ENCODE measurements at places on chromosomes 7 and 10.

DNA sequence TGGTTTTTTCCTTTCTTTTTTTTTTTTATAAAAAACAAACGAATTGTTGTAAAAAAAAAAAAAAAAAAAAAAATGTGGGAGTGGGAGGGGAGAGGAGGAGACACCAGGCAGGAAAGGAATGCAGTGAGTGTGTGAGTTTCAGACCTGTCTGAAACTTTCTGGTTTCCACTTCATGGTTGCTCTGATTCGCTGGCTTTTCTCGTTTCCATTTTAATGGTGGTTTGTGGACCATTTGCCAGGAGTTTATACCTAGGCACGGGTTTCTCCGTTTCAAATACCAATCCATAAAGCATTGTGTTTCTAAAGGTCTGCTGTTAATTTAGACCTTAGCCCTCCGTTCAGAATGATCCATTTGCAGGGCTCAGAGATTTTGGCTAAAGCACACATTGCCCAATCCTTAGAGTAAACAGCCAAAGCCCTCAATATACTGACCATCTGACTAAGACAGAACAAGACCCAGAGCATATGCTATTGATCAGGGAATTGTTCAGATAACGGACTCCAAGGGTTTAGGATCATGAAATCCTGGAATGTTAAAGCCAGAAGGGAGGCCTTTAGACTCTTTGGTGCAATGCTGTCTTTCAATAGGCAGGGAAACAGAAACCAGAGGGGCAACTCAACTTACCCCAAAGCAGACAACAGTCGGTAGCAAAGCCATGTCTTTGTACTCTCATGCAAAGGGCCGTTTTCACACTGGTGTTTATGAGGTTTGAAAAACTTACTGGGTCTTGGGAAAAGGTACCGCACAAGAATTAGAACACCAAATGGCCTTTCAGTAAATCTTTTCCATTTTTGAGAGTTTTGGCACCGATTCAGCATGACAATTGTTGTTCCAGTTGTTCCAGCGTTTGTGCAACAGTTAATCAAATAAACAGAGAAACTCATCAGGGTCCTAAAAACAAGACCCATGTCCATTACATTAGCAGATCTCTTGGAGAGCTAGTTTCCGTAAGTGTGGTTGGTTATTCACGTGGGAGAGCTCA is 94.3 kb upstream of the AGBL3 start:
- peak; percentile 90 for DNase-seq

- DNase-seq = no peak
Measured at GRCh38 chr7:129865925-129866201, 86.9 kb downstream of the UBE2H start.

- no peak for DNase-seq
Measured at GRCh38 chr10:11387044-11387443, 224.4 kb downstream of the USP6NL start.

DNA sequence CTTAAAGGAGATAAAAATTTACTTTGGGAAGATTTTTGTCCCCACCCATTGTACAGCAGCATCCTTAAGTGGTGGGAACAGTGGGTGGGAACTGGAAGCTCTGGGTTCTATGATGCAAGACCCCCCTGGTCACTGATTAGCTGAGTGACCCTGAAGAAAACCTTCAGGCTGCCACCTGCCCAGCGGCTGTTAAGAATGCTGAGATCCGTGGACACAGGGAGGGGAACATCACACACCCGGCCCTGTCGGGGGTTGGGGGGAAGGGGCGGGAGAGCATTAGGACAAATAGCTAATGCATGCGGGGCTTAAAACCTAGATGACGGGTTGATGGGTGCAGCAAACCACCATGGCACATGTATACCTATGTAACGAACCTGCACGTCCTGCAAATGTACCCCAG is 14.5 kb downstream of the CARD11 start:
- no peak for DNase-seq

GRCh38 chr10:52586710-52587109 is 185.9 kb downstream of the MBL2 start:
- no peak for DNase-seq

DNA sequence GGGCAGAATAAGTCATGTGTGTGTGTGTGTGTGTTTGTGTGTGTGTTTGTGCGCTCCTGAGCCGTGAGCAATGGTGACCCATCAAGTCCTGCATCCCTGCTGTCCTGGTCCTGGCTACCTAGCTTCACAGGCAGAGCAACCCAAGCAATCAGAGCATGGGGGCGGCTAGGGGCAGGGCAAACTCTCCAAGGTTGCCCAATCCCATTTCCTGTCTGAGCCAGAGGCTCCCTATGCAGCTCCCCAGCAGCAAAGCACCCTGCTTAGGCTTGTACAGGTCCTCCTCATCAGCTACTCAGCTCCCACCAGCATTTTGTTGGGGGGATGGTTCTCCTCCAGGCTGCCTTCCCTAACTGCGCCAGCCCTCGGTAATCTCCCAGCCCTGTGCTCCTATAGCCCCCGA is 31.1 kb upstream of the CRHR2 start:
- no peak for DNase-seq

GRCh38 chr7:123797673-123798531 is 47.1 kb upstream of the HYAL4 start:
- peak; percentile 86 for DNase-seq

DNA sequence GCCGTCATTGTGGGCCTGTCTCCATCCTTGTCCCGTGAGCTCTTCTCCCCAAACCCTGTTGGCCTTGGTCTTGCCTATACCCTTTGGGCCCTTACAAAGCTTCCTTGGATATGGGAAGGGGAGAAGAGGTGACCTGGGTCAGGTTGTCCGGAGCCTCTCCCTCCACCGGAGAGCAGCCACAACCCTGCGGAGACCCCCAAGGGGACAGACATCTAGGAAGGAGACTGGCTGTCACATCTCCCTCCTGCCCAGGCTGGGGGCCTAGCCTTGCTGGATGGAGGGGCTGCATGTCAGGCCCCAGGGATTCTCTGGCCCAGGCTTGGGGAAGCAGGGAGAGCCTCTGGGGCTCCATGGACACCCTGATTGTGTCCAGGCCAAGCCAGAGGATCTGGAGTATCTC is 11.8 kb downstream of the NACAD start:
- no peak for DNase-seq

- DNase-seq = peak; percentile 71
Measured at GRCh38 chr7:28203508-28204240, 23.1 kb upstream of the JAZF1 start.

- DNase-seq = no peak
Measured at GRCh38 chr7:120833546-120833945, 24.4 kb downstream of the TSPAN12 start.

DNA sequence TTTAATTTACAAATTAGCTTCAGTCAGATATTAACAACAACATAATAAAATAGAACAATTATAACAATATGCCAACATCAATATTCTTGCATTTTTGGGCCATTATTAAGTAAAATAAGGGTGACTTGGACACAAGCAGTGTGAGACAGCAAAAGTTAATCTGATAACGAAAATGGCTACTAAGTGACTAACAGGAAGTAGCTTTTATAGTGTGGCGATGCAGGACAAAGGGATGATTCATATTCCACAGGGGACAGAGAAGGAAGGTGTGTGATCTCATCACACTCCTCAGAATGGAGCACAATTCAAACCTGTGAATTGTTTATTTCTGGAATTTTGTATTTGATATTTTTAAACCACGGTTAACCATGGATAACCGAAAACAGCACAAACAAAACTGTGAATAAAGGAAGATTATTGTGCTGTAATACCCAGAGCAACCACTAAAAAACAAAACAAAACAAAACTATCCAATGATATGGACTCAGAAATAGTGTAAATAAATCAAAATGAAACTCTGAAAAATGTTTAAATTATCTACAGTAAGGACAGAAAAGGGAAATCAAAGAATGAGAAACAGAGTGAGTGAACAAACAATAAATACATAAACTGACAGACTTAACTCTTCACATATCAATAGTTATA is 66.9 kb upstream of the TFEC start:
- peak; percentile 28 for DNase-seq

DNA sequence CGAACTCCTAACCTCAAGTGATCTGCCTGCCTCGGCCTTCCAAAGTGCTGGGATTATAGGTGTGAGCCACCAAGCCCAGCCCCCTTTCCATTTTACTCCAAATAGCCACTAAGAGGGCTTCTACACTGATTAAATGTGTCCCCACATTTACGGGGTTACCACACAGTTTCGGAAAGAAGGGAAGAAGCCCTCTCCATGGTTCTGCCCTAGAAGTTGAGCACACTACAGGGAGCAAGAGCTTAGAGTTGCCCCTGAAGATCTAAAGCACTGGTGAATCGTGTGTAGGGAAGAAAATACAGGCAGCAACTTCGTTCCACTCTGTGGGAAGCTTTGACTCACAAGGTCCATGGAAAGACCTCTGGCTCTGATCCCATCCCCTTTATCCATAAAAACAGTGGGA is 133.0 kb upstream of the PRKCQ start:
- DNase-seq = no peak

DNA sequence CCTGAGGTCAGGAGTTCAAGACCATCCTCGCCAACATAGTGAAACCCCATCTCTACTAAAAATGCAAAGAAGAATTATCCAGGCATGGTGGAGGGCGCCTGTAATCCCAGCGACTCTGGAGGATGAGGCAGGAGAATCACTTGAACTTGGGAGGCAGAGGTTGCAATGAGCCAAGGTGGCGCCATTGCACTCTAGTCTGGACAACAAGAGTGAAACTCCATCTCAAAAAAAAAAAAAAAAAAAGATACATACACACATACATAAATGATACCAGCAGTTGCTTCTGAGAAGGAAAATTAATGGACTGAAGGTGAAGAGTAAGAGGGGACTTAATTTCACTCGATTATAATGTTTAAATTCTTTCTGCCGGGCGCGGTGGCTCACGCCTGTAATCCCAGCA is 40.2 kb upstream of the PAX2 start:
- DNase-seq = no peak

- peak; percentile 13 for DNase-seq
Measured at GRCh38 chr7:40223451-40224127, 88.8 kb downstream of the SUGCT start.

DNA sequence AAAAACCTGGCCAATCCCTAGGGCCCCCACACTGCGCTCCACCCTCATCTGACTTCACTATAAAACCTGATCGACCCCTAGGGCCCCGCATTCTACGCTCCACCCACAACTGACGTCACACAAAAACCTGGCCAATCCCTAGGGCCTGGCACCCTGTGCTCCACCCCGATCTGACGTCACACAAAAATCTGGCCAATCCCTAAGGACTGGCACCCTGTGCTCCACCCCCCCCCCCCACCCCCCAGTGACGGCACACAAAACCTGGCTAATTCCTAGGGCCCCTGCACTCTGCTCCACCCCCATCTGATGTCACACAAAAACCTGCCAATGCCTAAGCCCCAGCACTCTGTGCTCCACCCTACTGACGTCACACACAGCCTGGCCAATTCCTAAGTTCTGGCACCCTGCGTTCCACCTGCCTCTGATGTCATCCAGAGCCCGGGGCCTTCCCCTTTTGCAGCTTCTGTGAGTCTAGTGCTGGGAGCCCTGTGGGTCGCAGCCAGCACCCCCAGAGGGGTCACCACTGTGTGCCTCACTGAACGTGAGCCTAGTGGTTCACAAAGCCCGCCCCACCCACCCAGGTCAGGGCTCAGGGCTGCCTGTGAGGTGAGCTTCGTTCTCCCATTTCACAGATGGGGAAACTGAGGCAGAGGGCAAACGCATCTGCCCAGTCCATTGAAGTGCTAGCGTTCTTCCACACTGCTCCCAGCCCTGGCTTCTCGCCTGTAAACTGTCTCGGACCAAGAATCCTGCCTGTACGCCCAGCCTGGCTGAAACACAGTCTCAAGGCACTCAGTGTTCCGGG is 40.6 kb downstream of the MICALL2 start:
- no peak for DNase-seq

DNA sequence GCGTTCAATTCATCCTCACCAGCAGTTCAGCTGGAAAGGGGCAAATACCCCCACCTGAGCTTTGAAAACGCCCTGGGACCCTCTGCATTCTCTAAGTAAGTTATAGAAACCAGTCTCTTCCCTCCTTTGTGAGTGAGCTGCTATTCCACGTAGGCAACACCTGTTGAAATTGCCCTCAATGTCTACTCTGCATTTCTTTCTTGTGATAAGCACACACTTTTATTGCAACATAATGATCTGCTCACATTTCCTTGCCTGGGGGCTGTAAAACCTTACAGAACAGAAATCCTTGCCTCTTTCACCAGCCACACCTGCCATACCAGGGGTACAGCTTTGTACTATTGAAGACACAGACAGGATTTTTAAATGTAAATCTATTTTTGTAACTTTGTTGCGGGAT is 155.8 kb upstream of the LANCL2 start:
- no peak for DNase-seq

DNA sequence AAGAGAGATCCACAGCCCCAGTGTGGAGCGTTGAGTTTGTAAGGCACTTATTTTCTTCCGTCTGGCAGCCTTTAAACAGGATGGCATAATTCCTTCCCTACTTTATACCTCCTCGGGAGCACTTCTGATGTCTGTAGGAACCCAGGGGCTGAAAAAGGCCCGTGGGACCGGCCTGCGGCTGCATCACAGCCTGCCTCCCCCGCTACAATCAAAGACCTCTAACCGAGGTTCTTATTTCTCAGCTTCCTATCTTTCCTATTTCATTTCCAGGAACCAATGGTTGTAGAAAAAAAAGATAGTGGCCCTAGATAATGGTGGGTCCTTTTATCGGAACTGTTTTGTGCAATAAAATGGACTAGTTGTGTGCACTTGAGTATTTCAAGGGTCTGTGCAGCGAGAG is 4.1 kb upstream of the CTBP2 start:
- no peak for DNase-seq

DNA sequence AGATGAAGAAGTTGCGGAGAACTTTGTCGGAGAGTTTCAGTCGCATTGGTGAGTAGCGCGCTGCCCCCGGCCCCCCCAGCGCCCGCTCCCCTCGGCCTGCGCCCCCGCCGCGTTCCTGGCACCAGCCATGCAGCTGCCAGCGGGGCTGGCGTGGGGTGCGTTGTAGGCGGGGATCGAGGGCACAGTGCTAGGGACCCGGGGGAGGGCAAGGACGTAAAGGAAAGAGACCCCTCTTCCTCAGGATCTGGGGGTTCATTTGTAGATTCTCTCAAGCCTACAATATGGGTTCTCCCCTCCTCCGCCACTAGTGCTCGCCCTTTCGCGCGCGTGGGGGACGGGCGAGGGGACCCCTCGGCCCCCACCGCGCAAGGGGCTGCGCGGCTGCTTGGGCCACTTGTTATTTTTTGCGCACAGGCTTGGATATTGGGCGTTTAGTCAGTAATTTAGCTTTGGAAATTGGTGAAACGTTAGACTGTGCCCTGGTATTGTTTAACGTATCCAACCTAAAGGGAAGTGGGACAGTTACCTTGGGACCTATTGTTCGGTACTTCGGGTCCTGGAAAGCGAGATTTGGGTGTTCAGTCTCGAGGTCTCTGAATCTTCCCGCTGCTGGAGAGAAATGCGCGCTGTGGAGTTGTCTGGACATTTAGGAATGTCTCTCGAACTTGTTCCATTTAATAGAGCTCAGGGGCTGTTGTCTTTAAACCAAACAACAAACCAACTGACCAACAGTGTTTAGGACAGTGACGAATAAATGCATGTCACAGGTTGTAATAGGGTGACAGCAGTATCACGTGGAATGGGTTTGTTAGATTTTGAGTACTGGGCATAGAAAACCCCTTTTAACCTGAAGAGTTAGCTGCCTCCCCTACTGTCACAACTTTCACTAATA is 796 bp downstream of the CDK14 start:
- DNase-seq = peak; percentile 67

All from adipocyte (in vitro differentiated cells).